ENCODE measurements at places on chromosomes 4 and X.
A peak's percentile ranks its signal among the peaks of the same experiment; 100 is the strongest.

DNA sequence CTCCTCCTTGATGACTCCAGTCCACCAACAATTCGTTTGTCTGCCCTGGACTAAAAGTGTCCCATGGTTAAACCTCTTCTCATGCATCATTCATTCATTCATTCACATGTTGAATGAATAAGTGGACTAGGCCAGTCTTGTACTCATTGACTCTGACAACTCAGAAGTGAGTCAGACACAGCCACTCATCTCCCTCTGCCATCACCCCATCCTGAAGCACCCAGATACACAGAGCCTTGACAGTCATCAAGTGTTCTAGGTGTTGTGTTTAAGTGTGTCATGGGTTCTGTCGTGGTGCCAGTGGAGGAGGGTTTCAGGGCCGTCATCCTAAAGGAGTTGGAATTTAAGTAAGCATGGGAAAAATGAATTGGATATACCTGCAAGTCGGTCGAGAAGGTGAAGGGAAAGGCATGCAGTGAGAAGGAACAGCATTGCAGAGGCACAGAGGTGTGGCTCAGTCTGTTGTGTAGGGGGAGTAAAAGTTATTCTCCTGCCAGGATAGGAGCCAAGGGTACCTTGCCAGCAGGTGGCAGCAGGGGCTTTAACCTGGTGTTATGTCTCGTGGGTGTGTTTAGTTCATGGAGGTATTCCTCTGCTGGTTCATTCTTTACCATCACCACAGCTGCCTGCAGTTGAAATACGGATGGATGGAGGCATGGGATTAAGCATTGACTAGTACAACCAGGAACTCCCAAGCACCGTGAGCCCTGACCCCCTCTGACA lies 18.3 kb downstream of the MAGED2 start:
- DNase-seq, result no peak

DNA sequence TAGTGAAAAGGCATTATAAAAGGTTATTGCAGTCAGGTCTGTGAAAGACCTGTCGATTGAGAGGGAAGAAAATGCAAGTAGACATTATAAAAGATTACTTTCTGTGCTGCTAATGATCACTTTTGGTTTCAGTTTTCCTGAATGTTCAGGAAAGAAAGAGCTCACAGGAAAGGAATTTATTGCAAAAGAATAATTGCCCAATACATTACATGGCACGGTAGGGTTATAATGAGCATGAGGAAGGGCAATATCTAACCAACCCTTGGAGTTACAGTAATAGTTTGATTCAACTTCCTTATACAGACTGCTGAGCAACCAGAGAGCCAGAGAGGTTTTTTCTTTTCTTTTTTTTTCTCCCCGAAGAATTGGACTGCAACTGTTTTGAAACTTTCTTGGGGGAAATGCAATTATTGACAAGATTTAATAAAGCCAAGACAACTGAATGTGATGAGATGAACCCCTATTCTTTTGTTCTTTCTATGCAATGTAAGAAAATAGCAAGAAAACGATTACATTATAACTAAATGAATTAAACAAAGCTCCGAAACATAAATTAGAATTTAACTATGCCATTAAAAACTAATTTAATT lies 247.0 kb downstream of the C4orf33 start:
- DNase-seq, result no peak

- DNase-seq, result peak; percentile 9
Observed at GRCh38 chrX:55007656-55008055, 7.5 kb downstream of the APEX2 start.

GRCh38 chr4:182533964-182534363 lies 290.8 kb downstream of the TENM3 start:
- DNase-seq, result no peak
